ENCODE measurements at places on chromosomes 13 and 19. TPM values are rescaled to one million over a fixed set of nuclear protein-coding genes. Genes with fewer than 3 reads are reported as not detected.

Gene SPRED3
- polyA plus RNA-seq, result not detected

Gene CLIP3
- 9.7 TPM for polyA plus RNA-seq

Gene KRTDAP
- polyA plus RNA-seq, result not detected

Gene ZSCAN4
- not detected for polyA plus RNA-seq
